ENCODE measurements at places on chromosomes 3 and 15.

GRCh38 chr15:72902919-72903260 lies 119.3 kb upstream of the ADPGK start:
- no peak for DNase-seq

DNA sequence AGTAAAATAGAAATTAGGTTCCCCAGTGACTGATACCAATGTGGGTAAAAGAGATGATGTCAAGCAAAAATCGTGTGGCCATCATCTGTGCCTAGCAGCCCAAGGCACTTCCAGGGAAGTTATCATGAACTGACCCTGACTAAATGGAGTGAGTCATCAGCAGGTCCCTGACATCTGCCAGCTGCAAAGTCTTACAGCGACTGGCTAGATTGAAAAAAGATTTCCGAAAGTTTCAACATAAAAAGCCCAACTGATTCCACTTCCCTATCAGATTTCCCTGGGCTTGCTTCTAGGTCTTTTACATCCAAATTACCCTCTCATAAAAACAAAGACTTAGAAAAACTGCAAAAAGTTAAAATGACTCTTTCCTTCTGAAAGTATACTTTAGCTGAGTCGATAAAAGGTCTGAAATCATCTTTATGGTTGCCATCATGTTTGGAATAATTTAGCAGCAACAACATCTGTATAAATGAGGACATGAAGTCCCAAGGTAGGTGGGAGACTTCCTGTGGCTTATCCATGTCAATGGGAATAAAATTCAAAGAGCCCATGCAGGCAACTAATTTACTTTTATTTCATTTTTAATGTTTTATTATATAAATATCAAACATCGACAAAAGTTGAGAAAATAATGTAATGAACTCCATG lies 342.8 kb downstream of the ERC2 start:
- DNase-seq = no peak

- DNase-seq = no peak
Observed at GRCh38 chr3:194598771-194599557, 34.3 kb downstream of the TMEM44 start.

DNA sequence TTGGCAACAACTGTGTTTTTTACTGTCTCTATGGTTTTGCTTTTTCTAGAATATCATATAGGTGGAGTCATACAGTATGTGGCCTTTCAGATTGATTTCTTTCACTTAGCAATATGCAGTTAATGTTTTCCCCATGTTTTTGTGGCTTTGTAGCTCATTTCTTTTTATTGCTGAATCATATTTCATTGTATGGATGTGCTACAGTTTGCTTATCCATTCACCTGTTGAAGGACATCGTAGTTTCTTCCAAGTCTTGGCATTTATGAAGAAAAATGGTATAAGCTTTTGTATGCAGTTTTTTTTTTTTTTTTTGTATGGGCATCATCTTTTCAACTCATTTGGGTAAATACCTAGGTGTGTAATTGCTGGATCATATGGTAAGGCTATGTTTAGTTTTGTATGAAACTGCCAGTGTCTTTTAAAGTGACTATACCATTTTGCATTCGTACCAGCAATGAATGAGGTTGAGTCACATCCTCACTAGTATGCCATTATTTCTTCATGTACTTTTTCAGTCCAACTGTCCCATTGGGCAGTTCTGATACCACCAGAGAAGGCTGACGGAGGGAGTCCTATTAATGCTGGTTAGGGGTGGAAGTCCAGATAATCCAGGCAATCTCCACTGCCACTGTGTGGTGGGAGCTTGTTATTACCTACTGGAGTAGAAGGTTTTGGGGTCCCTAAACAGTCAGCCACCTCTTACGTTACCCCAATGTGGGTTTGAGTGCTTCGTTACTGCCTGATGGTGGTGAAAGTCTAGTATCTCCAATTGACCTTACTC lies 210.5 kb downstream of the DOCK3 start:
- no peak for DNase-seq

- no peak for DNase-seq
Observed at GRCh38 chr3:40939030-40939740, 260.1 kb upstream of the CTNNB1 start.

DNA sequence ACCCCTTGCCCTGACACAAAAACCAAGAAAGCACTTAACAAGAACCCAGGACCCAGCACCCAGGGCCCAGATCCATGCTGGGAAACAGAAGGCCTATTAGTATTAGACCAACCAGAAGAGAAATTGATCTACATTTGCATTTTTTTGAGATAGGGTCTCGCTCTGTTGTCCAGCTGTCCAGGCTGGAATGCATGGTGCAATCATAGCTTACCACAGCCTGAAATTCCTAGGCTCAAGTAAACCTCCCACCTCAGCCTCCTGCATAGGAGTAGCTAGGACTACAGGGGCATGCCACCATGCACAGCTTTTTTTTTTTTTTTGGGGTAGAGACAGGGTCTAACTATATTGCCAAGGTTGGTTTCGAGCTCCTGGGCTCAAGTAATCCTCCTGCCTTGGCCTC lies 26.4 kb downstream of the CCDC12 start:
- DNase-seq = no peak

DNA sequence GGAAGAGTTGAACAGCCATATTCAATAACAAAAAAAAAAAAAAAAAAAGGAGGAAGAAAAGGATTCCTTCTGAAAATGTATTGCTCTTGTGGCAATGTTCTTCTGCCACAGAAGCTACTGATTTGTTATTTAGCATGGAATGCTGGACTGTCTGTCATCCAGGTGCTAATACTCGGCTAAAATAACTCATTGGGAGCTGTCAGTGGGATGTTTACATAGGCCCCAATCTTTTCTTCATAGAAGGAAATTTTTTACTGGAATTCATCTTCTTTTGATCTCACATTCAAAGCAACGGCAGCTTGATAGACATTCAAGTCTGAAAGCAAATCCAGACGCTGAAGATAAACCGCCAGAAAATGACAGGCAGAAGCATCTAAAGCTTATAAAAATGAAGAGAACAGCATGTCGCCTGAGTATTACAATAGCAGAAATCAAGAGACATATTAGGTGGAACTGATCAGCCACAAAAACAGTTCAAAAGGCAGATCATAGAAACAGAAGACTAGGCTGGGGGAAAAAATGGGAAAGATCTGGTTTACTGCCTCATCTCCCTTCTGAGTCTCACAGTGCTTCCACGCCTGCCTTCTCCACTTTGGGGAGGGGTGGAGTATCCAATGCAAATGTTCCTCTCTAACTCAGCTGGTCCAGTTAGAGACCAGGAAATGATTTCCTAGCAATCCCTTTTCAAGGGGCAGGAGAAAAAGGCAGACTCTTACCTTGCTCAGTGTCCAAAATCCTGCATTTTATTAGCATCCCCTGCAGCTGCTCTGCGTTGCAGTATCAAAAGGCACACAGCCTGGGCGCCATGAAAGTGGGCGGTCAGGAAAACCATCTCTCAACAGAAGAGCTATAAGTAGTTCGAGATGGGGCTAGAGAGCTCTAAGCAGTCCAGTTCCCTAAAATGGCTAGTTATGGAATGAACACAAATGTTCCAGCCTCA lies 451.9 kb downstream of the FOXP1 start:
- no peak for DNase-seq

GRCh38 chr3:100506355-100506754 lies 13.9 kb downstream of the TMEM45A start:
- DNase-seq = no peak

- no peak for DNase-seq
Observed at GRCh38 chr3:32495085-32495484, 7.6 kb downstream of the CMTM6 start.

- DNase-seq = no peak
Observed at GRCh38 chr3:38030126-38031021, 932 bp upstream of the PLCD1 start.

DNA sequence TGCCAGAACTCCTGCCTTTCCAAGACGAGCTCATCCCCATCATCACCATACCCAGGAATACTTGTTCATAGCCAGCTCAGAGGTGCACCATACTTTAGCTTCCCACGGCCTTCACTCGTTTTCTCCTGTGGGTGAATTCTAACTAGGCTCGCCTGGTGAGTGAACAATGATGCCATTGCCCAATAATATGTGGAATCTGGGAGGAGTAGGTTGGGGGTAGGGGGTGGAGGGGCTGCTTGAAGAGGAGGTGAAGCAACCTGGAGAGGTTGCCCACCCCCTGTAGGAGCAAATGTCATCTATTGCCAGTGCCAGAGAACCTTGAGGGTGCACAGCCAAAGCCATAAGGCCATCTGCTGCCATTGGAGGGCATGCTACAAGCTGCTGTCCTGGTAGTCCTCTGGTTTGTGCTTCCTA lies 592 bp upstream of the ZNF445 start:
- DNase-seq = no peak

GRCh38 chr15:39948817-39949216 lies 14.9 kb downstream of the EIF2AK4 start:
- no peak for DNase-seq

DNA sequence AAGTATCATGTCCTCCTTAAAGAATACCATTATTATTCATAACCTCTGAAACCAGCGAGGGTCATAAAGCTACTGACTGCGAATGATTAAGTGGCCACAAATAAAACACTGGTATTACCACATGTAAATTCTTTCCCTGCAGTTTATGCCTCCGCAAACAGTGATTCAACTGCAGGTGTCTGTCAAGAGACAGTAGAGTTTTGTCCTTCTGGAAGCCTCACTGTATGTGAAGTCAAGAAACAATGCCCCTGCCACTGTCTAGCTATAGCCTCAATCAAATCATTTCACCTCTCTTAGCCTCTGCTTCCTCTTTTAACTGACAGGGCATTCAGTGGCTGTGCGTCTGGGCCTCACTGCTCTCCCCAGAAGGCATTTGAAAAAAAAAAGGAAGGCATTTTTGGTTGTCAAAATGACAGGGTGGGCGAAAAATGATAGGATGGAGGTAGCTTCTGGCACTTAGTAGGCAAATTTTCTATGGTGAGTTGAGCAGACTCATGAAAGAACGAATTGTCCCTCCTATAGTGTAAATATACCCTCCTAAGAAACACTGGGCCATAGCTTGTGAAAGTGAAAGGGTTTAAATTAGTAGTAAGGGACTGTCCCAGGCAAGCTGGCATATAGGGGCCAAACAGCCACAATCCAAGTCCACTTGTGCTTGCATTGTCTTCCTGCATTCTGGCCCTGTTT lies 66.7 kb downstream of the FILIP1L start:
- DNase-seq = peak; percentile 2

- DNase-seq = no peak
Observed at GRCh38 chr15:36941798-36942197, 158.6 kb downstream of the MEIS2 start.

DNA sequence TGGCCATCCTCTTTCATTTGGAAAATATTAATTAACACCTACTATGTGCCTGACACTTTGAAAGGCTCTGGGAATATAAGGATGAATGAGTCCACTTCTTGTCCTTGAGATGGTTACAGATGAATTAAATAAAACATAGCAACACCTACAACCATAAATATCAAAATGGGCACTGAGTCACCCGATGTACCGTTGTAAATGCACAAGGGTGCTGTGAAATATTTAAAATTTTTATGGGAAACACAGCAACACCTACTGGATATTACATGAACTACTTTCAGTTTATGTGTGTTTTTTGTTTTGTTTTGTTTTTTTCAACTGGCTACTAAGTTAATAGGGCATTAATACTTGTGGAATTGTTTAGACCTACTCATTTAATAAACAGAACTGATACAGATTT lies 239.0 kb upstream of the NAALADL2 start:
- DNase-seq = no peak

DNA sequence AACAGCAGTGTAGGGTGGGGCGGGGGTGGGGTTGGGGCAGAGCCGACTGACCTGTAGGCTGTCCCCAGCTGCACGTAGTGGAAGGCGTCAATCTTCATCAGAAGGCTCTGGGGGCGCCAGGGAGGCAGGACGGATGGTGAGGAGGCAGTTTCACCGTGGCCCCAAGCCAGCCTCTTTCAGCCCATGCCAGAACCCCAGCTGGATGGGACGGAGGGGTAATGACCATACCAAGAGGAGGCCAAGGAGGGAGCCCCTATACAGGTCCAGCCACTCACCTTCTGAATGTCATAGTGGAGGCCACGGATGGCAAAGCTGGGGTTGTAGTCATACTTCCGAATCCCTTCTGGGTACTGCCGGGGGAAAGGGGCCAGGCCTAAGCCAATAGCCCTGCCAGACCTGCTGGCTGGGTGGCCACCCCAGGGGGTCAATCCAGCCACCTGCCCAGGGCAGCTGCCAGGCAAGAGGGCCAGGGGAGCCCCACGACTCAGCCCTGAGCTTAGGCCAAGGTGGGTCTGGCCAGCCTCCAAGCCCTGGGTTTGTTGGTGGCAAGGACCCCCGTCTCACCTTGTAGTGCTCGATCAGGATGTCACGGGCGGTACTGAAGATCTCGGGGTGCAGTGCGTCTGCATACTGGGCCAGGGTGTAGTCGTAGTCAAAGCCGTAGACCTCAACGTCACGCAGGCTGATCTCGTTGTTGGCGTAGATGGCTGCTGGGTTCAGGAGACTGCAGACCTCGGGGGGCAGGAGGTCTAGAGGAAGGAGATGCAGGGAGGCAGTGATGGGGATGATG lies 4.9 kb downstream of the NT5DC2 start:
- no peak for DNase-seq

DNA sequence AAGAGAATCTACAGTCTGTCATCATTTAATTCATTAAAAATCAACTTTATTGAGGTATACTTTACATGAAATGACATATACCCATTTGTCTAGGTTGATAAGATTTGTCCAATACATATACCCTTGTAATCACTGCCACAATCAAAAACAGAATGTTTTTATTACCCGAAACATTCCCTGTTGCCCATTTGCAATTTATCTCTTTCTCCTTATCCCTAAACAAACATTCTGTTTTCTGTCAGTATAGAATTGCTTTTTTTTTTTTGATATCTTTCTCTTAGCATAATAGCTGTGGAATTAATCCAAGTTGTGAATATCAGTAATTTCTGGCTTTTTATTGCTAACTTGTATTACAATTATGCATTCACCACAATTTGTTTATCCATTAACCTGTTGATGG lies 4.3 kb upstream of the CNTN6 start:
- DNase-seq = no peak

- no peak for DNase-seq
Observed at GRCh38 chr3:119401069-119401468, 62.3 kb downstream of the TMEM39A start.

DNA sequence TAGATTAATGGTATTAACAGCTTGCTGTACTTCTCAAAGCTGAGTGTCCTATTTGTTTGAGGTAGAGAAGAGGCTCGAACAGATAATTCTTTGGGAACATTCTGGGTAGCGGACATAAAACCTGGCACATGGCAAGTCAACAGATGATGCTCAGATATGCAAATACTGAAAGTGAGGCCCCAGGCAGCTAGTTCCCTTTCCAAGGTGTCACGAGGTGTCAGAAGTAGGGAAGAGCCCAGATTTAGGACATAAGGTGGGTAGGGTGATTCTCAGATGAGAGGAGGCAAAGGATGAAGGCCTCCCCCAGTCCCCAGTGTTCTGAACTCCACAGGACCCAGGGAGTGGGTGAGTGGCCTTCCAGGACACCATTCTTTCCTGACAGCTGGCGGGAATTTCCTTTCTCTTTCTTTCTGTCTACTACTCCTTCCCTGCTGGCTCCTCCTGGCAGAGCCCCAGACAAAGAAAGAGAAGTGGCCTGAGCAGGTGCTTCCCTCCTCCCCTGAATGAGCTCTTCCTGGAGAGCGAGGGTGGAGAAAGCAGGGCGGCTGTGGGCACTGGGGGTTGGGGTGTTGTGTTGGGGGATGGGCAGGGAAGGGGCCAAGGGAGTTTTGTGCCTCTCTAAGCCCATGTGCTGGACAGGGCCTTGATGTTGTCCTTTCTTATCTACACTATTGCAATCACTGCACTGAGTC lies 87.5 kb downstream of the CORO2B start:
- DNase-seq = no peak

GRCh38 chr3:188042466-188042865 lies 111.5 kb upstream of the LPP start:
- DNase-seq = no peak

Data from CD4-positive, alpha-beta T cell treated with Interleukin-12 subunit alpha and Interleukin-12 subunit beta, for 1 hour (primary cell).